ENCODE measurements at places on chromosomes 2 and 18. TPM values are rescaled to one million over a fixed set of nuclear protein-coding genes. Genes with fewer than 3 reads are reported as not detected.

- DNase-seq, result no peak
Observed at GRCh38 chr2:206641226-206641625, 1.1 kb upstream of the FAM237A start.

The TTC32 gene
- total RNA-seq, result 13.1 TPM

- no peak for DNase-seq
Observed at GRCh38 chr2:67879586-67880290, 183.1 kb downstream of the C1D start.

DNA sequence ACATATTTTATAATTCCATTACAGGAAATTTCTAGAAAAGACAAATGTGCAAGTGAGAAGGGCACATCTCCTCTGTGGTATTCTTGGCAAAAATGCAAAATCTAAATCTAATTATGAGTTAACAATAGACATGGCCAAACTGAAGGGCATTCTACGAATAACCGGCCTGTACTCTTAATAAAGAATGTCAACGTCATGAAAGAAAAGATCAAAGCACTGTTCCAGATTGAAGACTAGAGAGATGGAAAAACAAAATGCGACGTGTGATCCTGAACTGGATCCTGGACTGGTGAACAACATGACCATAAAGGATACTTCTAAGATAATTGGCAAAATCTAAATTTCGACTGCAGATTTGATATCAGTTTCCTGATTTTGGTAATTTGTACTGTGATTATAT lies 3.0 kb downstream of the CDKL4 start:
- DNase-seq, result no peak

- DNase-seq, result no peak
Observed at GRCh38 chr2:62014102-62014501, 108.6 kb downstream of the COMMD1 start.

GRCh38 chr2:86314125-86314524 lies 23.3 kb downstream of the REEP1 start:
- no peak for DNase-seq

The ANKRD30B gene
- total RNA-seq, result not detected

The RUFY4 gene
- total RNA-seq, result not detected

The BAZ2B gene
- 76.2 TPM for total RNA-seq

DNA sequence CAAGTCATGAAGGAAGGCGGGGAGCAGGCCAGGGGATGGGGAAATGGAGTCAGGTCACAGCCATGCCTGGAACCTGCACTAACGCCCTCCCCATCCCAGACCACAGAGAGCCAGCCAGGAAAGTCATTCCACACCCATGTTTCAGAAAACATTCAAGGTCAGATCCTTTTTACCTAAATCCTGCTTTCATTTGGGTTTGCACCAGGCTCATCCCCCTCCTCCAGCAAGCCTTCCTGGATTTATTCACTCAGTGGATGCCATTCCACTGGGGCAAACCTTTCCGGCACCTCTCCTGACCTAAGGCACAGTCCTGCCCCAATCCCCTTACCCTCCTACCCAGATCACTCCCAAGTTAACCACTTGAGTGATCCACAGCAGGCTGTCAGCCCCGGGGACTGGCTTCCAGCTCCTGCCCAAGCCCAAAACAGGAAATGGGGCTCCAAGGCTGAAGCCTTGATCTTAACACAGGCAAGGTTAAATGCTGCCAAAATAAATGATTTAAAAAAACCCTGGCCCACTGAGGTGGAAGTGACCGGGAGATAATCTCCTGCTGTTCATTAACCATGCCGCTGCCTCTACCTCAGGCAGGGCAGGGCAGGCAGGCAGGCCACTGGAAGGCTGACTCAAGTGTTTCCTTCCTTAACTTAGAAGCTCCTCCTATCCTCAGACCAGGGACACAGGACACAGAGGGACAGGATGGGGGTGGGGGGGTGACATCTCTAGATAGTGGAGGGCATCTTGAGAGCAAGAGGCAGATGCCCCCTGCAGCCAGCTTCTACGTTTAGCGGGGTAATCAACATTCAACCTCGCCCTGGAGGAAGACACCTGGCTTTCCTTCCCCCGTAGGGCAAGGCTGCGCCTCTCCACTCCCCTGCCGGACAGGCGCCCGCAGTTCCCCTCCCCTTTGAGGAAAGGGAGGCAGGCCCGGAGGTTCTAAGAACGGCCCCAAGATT lies 1.4 kb downstream of the RAB11FIP5 start:
- DNase-seq, result no peak

The SPTBN1 gene
- 217 TPM for total RNA-seq

- no peak for DNase-seq
Observed at GRCh38 chr2:86078774-86079545, 26.7 kb downstream of the POLR1A start.

The LRRC30 gene
- total RNA-seq, result not detected

DNA sequence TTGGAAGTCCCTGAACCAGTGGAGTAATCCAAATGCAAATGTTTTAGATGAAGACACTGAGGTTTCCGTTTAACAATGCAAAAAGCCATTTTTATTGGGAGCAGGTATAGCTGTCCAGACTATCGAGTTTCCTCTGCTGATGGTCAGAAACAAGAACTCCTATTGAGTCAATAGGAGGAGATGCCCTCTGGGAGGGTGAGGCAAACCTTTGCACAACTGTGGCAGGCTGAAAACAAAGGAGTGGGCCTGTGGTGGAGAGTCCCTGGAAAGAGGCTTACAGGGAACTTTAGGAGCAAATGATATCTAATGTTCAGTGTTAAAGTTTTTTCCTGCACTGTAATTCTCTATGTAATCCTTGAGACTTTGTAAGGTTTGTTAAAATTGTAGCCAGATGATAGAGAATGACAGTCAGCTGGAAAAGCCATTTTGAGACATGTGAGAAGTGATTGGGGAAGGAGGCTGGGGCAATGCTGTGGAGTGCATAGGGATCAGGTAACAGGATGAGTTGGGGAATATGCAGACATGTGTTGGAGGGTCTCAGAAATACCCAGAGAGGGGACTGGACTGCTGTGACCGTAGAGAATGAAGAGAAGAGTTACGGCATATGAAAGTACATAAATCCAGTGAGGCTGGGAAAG lies 15.1 kb upstream of the EML4 start:
- DNase-seq, result no peak

The TLX2 gene
- total RNA-seq, result not detected

The AP1S3 gene
- total RNA-seq, result 5.0 TPM

DNA sequence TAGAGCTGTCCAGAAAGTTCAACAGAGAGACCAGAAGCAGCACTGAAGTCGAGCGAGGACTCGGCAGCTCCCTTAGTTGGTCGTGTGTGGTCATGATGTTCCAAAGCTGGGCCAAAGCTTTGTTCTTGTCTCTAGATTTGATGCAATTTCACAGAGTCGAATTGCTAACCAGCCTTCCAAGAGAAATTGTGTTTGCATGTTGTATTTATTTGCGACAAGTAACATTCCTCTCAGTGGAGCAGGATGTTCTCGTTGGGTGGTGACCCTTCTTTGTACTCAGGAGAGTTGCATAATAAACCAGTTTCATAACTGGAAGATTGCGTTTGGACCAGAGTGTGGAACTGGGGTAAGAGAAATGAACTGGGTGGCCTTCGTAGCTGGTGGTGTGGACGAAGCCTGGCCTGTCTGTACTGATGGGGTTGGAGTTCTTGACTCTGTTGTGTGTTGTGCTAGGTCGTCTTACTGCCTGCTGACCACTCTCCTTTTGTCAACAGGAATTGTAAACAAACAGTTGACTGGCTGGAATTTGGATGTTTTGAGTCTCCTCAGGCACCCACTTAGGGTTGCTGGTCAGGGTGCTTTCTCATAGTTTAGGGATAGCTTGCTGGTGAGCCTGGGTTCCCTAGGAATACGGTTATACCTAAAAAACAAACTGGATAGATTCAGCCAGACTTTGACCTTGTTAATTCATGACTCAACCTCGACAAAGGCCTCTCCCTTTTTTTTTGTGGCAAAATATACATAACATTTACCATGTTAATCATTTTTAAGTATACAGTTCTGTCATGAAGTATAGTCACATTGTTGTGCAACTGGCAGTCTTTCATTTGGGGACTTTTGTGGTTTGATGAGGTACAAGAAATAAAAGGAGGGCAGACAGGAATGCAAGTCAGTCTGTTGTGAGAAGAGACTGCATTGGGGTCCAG lies 28.9 kb upstream of the TOGARAM2 start:
- no peak for DNase-seq

The SPATA3 gene
- not detected for total RNA-seq

DNA sequence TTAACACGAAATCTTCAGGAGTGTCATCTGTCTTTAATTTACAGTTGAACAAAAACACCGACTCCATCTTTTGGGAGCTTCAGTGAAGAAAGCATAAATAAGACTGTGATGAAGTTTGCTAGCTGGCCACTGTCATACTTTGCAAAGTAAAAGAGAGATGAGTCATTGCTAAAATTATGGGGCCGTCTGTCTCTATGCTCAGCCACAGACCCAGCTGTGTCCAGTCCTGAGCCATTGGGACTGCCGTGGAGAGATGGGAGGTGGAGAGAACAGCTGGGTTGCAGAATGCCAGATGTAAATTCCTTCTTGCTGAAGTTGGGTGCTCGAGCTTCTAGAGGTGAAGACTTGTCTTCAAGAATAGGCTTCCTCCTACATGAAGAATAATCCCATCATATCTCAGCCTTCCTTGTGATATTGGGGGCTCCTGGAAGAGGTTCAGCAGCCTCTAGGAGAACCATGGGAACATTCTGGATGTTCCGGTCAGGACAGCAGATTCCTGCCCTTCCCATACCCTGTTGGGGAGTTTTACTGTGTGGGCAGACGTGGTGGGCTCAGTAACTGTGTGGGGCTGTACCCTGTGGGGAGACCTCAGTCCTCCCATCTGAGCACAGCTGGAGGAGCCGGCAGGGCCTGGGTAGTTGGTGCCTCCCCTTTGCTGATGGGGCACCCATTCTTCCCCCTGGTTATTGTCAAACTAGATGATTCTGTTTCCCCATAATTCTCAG lies 71.1 kb downstream of the LDLRAD4 start:
- DNase-seq, result no peak

GRCh38 chr2:146952696-146953095 lies 892.1 kb upstream of the ACVR2A start:
- DNase-seq, result no peak

The RAPGEF4 gene
- 1.7 TPM for total RNA-seq

DNA sequence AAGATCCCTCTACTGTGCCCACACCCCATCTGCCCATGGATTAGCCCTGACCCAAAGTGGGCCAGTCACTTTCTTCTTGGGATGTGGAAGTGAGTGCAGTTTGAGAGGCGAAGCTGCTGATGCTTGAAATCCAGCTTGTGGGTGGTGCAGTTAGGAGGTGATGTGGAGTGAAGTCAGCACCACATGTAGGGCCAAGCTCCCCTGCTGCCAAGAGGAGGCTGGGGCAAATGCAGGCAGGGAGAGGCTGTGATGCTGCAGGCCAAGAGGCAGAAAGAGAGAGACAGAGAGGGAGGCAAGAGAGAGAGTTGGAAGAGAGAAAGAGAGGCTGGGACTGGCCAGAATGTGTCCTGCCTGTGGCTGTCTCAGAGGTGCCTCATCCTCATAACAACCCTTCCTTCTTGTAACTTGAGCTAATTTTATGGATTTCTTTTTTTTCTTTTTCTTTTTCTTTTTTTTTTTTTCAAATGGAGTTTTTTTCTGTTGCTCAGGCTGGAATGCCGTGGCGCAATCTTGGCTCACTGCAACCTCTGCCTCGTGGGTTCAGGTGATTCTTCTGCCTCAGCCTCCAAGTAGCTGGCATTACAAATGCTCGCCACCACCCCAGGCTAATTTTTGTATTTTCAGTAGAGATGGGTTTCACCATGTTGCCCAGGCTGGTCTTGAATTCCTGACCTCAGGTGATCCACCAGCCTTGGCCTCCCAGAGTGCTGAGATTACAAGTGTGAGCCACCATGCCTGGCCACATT lies 35.3 kb upstream of the CAB39 start:
- DNase-seq, result no peak

GRCh38 chr2:27583390-27583915 lies 611 bp downstream of the ZNF512 start:
- no peak for DNase-seq

The ASAP2 gene
- total RNA-seq, result 51.8 TPM

- DNase-seq, result no peak
Observed at GRCh38 chr2:156756516-156756915, 320.3 kb downstream of the GPD2 start.

DNA sequence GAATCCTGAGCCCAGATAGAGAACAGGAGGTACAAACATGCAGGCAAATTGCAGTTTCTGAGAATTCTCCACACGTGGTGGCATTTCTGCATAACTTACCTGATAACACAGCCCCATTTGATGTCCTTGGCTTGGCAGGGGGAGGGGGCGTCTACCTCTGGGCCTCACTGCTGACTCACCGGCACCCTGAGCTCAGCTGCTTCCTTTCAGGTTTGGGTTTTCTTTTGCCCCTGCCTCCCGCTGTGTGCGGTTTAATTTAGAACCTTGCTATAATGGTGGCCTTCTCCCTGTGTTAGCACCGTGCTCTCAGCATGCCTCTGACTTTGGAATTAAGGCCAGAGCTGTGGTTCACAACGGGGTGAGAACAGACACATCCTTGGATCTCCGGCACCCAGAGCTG lies 4.4 kb downstream of the CTIF start:
- no peak for DNase-seq
